ENCODE measurements at places on chromosomes 5 and 9.

DNA sequence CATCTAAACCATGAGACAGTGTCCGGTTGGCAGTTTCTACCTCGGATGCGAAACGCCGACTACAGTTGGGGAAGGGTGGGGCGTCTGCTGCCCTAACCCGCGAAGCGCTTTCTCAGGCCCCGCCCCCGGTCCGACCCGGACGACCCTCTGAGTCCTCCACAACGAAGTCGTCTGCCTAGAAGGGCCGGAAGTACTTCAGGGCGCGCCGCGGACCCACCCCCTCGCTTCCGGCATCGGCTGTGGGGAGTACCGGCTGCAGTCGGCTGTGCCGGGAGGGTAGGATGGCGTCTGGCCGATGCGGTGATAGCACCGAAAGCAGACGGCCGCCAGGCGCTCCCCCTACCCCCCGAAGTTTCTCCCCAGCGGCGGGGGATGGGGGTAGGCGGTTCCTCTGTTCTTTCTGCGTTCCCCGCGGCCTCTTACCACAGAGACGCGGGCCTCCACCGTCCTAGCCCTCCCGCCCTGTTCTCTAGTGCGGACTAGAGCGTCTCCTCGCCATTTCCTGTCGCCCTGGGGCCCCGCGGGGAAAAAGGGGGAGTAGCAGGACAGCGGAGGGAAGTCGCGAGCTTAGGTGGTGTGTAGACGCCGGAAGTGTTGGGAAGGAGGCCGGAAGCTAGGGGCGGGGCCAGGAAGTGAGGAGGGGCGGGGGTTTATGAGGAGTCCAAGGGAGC lies at the start of gene TRIM41:
TRIM41 (plus strand) TSS at position 224 of the 671 bp plus-strand sequence. CDS start 719 bp downstream, outside the sequence.
- peak; percentile 99 for DNase-seq

GRCh38 chr5:5159282-5160103 lies 19.4 kb downstream of the ADAMTS16 start:
- no peak for DNase-seq

DNA sequence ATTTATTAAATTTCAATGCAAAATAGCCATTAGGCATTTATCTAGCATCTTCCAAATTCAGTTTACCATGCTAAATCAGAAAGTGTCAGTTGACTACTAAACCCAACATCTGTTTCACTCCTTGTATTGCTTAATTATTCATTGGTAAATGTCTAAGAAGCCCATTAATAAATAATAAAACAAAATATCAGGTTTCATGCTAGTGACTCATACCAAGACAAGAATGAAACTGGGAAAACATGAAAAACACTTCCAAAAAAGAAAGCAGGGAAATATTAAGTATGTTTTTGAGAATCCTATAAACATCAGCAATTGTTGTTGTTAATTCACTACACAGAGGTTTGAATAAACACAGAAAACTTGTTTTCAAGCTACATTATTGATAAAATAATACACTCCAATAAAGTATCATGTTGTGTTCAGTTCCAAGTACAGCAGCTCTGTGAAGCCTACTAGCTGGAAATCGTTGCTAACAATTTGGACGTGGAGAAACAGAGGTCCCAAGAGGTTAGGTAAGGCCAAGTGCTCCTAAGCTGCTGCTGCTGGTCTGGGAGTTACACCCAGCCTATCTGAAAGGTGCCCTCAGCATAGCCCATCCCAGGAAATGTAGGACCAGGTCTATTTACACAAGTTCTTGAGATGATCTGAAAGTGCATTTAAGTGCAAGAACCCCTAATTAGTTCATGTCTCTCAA lies 78.8 kb downstream of the GNAQ start:
- no peak for DNase-seq

DNA sequence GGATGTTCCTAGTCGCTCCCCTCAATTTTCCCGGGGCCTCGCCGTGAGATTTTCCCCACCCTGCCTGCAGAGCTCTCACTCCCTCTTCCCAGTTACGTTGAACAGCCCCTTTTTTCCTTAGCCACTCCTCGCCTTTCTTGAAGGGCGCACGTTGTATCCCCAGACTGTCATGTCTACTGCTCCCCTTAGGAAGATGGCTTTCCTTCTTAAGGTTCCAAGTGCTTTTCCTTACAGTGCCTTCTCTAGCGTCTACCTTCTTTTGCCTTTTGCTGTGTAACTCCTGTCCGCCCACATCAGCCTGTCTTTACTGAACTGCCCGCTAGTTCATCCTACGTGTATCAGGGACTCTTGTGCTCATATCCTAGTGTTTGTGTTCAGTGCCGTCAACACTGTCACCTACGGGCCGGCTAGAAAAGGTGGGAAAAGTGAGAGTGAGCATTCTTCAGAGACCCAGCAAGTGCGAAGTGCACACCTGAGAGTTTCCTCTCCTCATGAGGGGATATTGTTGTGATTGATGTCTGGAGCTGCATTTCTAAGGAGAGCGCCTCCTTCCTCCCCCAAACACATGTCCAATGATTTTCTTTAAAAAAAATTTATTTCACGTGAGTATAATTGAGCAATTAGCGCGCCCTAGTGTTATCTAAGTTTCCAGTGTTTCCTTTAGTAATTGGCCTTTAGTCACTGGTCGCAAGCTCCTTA lies 764 bp downstream of the CAMLG start:
- DNase-seq = peak; percentile 31

DNA sequence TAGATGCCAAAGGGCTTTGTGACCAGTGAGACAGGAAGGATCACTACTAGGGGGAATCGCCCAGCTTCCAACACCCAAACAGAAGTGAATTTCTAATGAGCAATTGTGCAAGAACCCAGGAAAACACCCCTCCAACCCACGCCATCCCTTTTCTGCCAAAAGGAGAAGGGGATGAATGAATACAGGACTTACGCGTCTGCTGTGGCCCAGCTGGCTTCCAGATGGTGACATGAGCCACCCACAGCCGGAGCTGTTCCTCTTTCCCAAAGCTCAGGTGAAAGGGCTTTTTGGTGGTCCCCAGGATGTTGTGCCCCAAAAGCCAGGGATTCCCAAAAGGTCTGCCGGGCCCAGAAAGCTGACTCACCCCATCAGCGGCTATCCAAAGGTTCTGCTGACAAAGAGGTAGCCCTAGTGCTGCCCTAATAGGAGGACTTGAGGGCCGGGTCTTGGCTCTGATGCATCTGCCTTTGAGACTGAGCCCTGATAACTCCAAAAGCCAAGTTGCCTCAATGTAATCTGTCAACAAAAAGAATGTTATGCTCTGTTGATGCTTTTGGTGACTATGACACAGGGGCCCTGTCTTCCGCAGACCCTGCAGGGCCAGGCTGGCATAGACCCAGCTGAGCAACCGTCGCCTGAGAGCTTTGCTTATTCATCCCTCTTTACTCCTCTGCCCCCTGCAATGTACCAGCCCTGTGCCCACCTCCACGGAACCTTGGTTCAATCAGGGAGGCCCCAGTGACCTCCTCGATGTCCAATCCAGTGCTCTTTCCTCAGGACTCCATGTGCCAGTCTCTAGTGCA lies 14.5 kb downstream of the GSN start:
- DNase-seq = peak; percentile 67

GRCh38 chr9:132411091-132411508 lies 1.1 kb downstream of the CFAP77 start:
- DNase-seq = peak; percentile 13
